Panc1 (cell line): ENCODE measurements at places on chromosomes 5 and 9.

- DNase-seq = no peak
Measured at GRCh38 chr5:107704681-107705401, 34.1 kb upstream of the EFNA5 start.

- no peak for DNase-seq
Measured at GRCh38 chr5:123705741-123706140, 193.8 kb downstream of the CSNK1G3 start.

DNA sequence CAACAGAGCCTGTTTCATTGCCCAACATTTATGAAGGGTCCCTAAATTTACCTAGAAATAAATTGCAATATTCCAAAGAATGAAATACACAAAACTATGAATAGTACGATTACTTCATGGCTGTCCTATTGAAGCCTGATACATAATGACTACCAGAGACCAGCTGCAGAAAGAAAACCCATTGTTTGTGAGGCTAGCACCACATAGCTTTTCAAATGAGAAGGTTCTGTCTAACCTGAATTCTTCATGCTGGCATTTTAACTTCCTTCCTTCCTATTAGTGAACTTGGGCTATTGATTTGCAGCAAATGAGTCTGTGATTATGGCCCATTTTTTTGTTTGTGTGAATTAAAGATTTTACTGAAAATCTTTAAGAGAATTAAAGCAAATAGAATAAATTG is 47.3 kb downstream of the MEGF10 start:
- DNase-seq = no peak

- no peak for DNase-seq
Measured at GRCh38 chr5:35009019-35009418, 38.7 kb downstream of the AGXT2 start.

GRCh38 chr5:95080441-95080840 is 204.5 kb downstream of the MCTP1 start:
- DNase-seq = no peak

GRCh38 chr9:91677822-91678436 is 254.3 kb upstream of the NFIL3 start:
- no peak for DNase-seq

DNA sequence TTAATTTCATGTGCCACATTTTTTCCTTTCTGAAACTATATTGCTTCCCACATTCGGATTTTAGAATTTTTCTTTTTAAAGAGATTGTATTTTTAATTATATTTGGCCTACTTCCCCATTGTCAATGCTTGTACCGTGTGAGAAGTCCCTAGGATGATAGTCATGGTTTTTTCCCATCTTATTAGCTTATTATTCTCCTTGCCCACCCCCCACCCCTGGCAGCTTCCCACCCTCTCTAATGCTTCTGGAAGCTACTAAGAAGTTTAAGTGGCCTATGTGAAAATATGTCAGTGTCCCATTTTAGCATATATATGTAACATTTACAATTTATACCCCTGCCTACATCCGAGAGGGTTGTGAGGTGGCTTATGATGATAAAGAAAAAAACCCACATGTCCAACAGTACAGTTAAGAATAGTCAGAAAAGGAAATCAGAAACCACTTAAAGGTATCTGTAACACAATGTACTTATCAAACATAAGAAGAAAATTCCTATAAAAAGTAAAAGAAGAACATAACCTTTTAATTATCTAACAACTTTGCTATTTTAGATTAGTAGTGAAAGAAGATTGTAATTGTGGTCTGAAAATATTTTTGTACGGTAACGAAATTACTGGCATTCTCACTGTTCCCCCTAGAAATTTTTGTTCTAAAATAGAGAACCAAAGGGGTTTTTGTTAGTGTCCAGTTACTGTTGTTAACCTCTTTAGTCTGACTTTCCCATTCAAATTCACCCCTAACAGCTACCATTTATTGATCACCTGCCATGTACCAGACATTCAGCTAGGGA is 62.1 kb downstream of the SLC44A1 start:
- no peak for DNase-seq

DNA sequence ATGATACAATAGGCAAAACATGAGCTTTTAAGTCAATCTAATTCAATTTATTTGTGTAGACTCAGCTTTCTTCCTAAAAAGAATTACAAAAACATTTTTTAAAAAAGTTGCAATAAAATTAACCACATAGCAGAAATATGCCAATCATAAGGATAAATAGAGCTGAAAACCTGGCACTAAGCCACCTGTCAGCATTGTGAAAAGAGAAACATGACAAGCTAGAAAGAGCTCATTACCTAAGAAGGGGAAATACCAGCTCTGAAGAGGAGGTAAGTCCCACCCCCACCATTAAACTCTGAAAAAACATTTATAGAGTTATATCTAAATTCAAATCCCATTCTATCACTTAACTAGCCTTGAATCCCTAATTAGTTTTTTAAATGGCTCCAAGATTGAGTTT is 372.9 kb downstream of the OSTF1 start:
- no peak for DNase-seq

GRCh38 chr5:42992088-42992879 is 47.8 kb downstream of the ANXA2R start:
- DNase-seq = no peak

GRCh38 chr5:165616490-165617405 is 2111.3 kb downstream of the MAT2B start:
- DNase-seq = no peak

- DNase-seq = no peak
Measured at GRCh38 chr5:154285661-154286408, 95.3 kb downstream of the GALNT10 start.

DNA sequence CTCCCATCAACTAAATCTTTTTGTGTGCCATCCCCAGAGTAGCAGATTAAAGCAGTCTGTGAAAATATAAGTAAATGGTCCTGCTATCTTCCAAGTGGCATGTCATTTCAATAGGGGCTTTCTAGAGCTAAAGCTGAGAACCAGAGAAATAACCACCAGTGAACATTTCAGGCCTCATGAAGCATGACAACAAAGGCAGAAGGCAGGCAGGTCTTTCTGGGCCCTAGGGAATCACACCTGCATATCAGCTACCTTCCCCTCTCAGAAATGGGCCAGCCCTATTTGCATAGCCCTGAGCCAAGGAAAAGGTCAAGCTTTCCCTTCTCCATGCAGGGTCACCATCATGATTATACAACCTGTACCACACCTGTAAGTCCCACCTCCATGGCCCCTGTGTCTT is 205.3 kb downstream of the DEPDC1B start:
- no peak for DNase-seq
